Renal cortical epithelial cell (primary cell): ENCODE measurements at places on chromosomes 5 and 9. TPM values are rescaled to one million over a fixed set of nuclear protein-coding genes. Genes with fewer than 3 reads are reported as not detected.

DNA sequence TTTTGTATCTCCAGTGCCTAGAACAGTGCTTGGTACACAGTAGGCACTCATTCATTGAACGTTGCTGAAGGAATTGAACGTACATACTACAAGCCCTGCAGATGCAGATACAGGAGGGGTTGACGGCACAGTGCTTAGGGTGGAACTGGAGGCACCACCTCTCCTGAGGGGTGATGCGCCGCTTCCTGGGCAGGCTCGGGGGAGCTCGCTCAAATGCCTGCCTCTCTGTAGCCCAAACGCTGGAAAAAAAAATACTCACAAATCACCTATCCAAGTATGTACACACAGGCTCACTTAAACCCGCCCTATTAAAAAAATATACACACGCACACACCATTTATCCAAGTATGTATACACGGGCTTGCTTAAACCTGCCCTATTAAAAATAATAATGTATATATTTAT, 536 bp upstream of the COMMD10 start:
- DNase-seq, result peak; percentile 36

GRCh38 chr5:87729781-87730180, 317.1 kb upstream of the CCNH start:
- no peak for DNase-seq

DNA sequence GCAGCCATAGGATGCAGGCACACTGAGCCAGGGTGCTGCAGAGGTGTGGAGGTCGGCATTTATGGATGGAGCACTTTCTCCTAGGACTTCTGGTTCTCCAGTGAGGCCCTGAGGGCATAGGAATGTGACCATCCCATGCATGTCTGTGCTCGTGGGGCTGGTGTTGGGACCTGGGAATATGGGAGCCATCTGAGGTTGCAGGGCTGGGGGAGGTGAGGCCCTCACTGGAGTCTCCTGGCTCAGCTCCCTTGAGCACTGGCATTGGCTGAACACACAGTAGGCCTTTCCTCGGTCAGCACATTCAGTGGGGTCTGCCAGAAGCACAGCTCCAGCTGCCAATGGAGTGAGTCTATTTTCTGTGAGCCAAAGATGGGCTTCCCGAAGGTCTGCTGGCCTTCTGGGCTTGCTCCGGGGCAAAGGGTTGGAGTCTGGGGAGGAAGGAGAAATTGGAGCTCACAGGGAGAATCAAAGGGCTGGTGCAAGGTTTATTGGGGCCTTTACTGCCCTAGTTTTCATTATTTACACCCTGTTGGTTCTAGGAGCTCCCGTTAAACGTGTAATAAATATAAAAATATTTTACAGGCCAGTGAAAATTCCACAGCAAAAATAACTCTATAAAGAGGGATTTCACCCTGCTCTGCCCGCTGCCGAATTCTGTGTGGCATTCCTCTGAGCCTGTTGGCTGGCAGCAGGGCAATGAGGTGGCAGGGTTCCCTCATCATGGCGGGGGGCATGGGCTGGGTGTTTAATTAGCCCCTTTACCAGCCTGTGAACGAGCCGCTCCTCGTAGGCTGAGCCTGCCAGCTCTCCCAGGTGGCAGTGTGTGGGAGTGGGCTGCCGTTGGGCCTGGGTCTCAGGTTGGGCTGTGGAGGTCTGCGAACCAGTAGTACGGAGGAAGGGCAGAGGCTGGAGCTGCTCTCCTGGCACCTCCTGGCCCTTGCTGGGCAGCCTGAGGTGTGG, 31.6 kb upstream of the PITX1 start:
- no peak for DNase-seq

DNA sequence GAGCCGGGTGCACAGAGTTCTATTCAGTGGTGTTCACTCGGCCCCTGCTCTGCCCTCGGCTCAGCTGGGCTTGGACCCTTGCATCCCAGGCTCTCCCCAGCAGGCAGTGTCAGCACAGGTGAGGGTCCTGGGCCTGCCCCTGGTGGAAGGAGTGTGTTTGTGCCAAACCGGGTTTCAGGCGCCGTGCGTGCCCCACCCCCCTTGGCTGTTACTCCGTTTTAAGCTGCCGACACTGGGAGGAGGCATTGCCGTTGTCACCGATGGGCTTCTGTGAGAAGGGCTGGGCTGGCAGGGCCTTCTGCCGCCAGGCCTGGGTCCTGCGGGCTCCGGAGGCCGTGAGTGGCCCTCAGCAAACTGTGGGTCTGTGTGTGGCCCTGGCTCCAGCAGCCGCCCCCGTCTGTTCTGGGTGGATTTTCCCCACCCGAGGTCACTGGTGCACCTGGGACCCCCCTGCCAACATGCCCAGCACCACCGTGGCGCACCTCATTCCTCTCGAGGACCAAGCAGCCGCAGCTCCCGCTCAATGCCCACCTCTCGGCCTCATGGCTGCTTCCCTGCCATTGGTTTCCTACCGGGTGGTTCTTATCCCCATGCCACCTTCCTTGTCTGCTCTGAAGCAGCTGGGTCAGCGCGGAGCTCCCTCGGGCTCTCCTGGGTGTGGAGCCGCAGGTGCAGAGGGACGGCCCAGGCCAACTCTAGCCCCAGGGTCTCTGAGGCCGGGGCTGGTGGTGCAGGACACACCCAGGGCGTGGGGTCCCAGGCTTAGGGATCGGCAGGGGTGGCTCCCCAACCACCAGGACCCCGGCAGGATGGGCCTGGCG, 44.3 kb upstream of the EXOC3 start:
- no peak for DNase-seq

DNA sequence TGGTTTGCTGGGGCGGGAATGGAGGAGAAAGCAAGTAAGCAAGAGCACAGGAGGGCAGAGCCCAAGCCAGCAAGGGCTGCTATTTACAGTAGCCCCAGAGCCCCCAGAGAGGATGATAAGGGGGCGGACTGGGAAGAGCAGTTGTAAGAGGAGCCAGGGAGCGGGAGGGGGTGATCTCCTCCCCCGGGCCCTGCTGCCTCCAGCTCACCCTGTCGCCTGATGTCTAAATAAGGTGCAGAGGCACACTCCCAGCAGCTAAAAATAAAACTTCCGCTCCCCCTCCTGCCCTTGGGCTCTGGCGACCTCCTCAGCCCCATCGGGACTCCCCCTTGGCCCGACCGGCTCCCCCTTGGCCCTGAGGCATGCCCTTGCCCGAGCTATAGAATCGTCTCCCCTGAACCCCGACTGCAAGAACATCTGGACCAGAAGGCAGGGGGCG, 14.4 kb upstream of the CCDC69 start:
- no peak for DNase-seq

DNA sequence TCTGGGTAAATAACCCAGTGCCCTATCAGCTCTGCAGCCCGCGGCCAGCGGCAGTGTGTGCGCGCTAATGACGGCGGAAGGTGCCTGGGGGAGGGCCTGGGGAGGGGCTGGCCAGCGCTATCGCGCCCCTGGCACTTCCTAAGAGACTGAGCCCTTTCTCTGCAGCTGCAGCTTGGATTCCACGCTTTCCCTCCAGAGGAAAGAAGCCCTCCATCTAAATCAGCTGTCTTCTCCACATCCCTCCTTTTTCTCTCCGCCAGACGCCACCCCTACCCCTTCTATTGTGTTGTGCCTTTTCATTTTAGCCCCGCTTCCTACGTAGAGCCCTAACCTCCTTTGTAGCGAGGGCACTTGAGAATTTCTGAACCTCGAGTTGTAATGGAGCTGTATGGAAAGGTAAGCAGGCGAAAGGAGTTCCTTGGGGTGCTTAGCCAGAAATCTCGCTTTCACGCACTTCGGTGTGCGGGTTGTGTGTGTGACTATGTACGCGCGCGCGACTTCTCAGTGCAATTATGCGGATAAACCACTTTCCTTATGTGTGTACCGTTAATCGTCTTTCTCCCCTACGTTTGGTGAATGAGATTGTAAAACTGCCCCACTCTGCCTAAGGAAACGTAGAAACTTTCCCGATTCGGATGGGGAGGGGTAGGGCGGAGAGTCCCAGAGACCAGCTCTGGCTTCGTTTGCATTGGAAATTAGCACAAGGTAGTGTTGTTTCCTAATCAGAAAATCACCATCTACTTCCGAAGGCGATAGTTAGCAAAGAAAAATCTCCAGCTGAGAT, 664 bp upstream of the RAB3C start:
- peak; percentile 0 for DNase-seq

DNA sequence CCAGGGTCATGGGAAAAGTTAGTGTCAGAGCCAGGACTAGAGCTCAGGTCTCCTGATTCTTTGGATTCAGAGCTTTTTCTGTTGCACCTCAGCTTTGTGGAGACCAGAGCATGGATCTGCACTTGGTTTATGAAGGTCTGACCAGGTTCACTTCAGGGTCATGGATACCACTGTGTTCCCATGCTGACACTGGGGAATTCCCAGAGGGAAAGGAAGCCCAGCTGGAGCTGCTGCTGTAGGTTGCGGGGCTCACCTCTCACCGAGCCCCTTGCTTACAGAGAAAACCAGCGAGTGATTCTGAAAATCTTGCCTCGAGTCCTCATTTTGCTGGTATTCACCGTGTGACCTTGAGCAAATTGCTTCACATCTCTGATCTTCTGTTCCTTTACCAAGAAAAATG, 83.0 kb downstream of the RGS3 start:
- DNase-seq, result no peak

DNA sequence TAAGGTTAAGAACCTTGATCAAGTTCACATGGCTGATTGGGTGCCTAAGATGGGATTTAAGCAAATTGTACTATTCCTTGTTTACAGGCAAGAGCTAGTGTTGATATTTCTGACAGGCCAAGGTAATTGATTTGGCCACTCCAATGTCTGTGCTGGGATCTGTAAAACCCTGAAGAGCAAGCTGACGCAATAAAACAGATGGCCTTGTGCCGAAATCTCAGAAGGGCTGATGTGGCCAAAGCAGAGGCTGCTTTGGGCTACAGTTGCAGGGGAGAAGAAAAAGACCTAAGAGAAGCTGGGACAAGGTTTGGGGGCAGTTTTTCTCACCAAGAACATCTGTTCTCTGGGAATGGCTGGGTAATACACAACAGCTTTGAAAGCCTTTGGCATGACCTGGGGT, 463.2 kb upstream of the ZNF608 start:
- DNase-seq, result no peak

- no peak for DNase-seq
Measured at GRCh38 chr9:13934416-13934815, 379.5 kb downstream of the NFIB start.

GRCh38 chr5:169668732-169669131, 31.7 kb downstream of the DOCK2 start:
- peak; percentile 25 for DNase-seq

- no peak for DNase-seq
Measured at GRCh38 chr9:131874916-131875670, 135.2 kb upstream of the RAPGEF1 start.

- DNase-seq, result no peak
Measured at GRCh38 chr9:27453860-27454553, 70.1 kb upstream of the IFNK start.

DNA sequence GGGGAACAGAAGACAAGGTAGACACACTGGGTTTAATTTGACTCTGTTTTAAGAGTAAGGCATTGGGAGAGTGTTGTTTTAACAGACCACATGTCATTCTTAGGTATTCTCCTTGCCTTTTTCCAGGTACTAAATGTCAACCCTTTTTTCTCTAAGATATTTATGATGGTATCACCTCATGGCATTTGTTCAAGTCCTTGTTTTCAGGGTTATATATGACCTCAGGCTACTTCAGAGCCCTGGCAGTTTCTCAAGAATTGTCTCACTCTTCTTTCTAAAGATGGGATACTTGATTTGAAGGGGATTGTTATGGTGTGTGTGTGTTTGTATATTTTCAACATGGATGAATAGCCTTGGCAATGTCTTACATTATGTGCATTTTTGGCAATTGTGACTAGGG, 131.1 kb upstream of the ACTBL2 start:
- no peak for DNase-seq

ELAVL2 gene
- total RNA-seq, result 0.15 and 1.2 TPM in 2 replicates

GABRA6 gene
- not detected in 2 replicates for total RNA-seq

ZNF782 gene
- total RNA-seq, result 4.5 and 5.0 TPM in 2 replicates

IL4 gene
- not detected in 2 replicates for total RNA-seq

SLC23A1 gene
- 1.4 and 3.0 TPM in 2 replicates for total RNA-seq

PHYHD1 gene
- total RNA-seq, result 38.4 and 71.2 TPM in 2 replicates

FOXD4 gene
- 0.20 TPM in 1 of 2 replicates, not detected in the other for total RNA-seq

GFPT2 gene
- 2.6 and 10.2 TPM in 2 replicates for total RNA-seq

IFNA6 gene
- not detected in 2 replicates for total RNA-seq

HACD4 gene
- total RNA-seq, result 2.3 and 3.0 TPM in 2 replicates

PCDH12 gene
- total RNA-seq, result 0.35 and 0.45 TPM in 2 replicates
